Suprapubic skin (tissue), 4 donors: ENCODE measurements at places on chromosomes 3 and 15.
A peak's percentile ranks its signal among the peaks of the same experiment; 100 is the strongest.

DNA sequence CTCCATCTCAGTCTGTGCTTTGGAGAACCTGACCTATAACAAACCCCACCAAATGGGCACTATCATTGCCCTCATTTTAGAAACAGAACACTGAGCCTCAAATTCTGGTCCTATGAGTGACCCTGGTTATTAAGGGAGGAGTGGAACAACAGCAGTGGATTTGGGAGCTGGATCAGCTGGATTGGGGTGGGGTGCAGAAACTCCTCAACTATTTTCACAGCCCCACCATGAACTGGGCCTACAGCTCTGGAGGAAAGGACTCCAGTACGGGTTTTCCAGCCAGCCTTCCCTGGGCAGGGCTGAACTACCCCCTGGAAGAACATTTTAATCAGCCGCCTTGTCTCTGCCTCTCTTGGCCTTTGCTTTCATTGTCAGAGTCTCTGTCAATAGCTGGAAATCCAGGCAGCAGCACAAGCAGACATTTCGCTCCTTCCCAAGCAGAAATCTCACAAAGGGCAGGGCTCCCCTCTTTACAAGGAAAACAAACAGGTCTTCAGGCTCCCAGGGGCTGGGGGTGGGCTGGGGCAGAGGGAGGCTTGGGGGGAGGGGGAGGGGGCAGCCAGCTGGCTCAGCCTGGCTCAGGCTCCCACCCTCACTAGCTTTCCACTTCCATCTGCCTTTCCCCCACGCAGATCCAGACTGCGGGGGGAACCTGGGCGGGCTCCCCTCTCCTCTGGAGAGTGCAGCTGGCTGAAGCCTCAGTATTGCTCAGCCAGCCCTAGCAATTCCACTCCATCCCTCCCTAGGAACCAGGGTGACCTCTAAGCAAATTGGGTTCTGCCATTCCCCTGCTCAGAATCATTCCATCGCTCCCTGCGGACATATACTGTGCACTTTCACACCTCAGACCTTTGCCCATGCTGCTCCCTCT is 13.7 kb upstream of the TLE3 start:
- DNase-seq = no peak

- no peak for DNase-seq
Observed at GRCh38 chr3:161508852-161509477, 12.4 kb downstream of the OTOL1 start.

- no peak for DNase-seq
Observed at GRCh38 chr3:193693774-193694173, 100.8 kb downstream of the OPA1 start.

DNA sequence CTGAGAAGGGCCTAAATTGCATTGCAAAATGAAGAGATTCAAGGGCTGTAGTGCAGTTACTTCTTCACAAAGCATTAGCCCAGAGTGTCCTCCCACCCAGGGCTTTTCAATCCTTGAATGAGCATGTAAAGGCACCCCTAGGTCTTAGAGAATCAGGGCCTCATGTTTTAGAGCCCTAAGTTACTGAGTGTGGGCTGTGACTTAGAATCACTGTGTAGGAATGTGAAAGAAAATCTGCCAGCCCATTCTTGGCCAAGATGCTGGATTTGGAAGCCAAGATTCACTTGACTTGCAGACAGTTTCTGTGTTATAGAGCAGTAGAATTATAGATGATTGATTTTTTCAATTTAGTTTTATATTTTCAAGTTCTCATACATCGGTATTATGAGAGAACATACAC is 153.2 kb downstream of the MYRIP start:
- no peak for DNase-seq

DNA sequence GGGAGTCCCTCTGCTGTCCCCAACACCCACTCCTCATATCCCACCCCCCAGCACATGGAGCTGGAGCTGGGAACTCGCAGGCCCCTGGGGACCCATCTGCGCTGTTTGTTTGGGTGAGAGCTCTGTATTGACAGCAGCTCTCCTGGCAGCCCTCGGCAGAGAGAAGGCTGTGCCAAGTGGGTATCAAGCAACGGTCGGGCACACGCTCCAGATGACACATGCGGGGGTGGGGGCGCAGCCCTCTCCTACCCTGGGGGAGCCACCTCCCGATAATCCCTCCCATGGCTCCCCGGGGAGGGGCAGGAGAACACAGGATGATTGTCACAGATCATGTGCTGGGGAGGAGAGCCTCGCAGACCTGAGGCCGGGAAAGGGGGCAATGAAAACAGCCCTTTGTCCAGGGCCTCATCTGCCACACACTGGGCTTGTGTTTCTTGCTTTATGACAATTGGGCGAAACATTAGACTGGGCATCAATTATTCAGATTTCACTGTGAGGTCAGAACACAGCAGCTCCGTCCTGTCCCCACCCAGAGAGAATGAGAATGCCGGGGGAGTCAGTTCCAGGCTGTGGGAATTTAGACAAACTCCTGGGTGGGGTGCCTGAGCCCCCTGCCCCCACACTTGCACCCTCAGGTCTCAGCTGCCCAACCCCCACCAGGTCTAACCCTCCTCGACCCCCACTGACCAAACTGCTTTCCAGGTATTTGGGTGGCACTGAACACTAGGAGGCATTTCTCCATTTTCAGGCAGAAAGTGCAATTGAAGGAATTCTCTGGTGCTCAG is 46.4 kb upstream of the KLF13 start:
- DNase-seq = peak; percentile 61

GRCh38 chr3:149971403-149972075 is 844 bp upstream of the PFN2 start:
- peak; percentile 81 for DNase-seq
